Stimulated activated CD8-positive, alpha-beta memory T cell treated with anti-CD3 and anti-CD28 coated beads, Interleukin-7, amount 100 ng/mL, for 4 hours (primary cell): ENCODE measurements at places on chromosomes 6 and 20.

DNA sequence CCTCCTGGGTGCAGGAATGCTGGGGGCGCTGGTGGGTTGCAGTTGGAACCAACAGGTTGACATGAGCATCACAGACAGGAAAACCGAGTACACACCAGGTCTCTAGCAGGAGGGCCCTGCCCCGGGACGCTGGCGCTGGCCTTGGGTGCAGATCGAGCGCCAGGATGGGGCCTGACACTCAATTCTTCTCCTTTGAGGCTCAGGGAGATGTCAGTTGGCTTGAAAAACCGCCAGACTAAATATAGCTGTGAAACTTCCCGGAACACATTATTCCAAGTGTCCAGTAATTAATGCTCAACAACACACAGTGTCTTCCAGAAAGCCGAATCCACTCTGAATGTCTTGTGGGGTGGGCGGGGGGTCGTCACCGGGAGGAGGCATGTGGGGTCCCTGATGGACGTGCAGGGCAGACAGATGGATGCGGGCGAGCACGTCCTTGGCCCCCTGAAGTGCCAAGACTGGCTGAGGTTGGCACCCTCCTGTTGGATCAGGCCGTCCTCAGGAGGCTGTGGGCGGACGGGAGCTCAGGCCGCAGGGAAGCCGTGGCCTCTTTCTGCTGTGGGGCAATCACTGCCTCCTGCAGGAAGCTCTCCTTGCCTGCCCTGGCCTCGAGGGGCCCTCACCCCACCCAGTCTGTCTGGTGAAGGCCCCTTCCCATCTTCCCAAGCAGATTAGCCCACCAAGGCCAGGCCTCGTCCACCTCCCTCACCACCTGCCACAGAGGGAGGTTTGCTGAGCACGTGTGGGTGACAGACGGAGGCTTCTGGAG lies 19.4 kb upstream of the GATA5 start:
- DNase-seq: no peak

DNA sequence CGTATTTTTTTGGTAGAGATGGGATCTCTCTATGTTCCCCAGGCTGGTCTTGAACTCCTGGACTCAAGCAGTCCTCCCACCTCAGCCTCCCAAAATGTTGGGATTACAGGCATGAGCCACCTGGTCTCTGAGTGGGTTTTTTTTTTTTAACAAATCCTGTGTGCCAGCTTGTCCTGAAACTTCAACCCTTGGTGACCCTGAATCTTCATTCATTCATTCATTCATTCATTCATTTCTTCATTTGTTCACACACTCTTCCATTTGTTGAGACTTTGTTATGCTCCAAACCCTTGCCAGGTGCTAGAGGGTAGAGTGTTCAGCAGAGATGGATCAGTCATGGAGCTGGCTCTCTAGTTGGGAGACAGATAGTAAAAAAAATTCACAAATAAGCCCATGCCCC lies 12.0 kb upstream of the VAPB start:
- no peak for DNase-seq

GRCh38 chr6:127463056-127463455 lies 3.9 kb upstream of the KIAA0408 start:
- no peak for DNase-seq

GRCh38 chr20:32506721-32507120 lies 78.4 kb downstream of the NOL4L start:
- DNase-seq: no peak

- no peak for DNase-seq
These were observed 280.4 kb upstream of the TAB2 start for GRCh38 chr6:149037051-149037671.

DNA sequence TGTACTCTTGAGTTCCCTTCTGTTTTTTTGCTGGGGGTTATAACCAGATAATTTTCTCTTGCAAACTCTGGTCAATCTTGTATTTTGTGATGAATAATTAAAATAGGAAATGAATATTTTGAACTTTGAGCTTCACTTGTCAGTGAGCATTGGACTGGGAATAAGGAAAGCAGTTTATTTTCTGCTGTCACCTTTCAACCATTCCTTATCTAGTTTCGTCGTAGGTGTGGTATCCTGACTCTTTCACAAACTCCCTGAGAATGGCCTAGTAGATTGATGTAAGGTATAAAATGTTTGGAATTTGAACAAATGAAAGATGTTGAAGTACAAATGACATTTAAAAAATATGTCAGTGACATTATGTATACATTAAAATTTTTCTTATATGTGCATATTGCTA lies 98.0 kb downstream of the ZFAND3 start:
- no peak for DNase-seq

DNA sequence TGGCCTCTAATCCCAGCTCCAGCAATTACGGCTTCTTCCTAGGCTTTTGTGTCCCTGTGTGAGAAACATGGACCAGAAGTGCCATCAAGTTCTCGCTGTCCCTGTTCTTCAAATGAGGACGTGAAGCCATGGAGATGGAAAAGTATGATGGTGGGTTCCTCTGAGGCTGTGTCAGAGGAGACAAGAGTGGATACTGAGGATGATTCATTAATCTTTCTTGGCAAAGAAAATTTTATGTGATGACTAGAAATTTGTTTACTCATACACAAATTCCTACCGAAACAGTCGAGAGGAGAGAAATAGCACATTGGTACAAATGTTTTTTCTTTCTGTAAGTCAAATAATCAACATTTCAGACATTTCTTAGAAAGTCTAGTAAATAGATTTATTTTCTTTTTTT lies 35.0 kb upstream of the PNRC1 start:
- DNase-seq: no peak

- DNase-seq: no peak
These were observed 145.6 kb upstream of the ID4 start for GRCh38 chr6:19691465-19692167.

- no peak for DNase-seq
These were observed 130.8 kb downstream of the SOBP start for GRCh38 chr6:107620732-107621131.

DNA sequence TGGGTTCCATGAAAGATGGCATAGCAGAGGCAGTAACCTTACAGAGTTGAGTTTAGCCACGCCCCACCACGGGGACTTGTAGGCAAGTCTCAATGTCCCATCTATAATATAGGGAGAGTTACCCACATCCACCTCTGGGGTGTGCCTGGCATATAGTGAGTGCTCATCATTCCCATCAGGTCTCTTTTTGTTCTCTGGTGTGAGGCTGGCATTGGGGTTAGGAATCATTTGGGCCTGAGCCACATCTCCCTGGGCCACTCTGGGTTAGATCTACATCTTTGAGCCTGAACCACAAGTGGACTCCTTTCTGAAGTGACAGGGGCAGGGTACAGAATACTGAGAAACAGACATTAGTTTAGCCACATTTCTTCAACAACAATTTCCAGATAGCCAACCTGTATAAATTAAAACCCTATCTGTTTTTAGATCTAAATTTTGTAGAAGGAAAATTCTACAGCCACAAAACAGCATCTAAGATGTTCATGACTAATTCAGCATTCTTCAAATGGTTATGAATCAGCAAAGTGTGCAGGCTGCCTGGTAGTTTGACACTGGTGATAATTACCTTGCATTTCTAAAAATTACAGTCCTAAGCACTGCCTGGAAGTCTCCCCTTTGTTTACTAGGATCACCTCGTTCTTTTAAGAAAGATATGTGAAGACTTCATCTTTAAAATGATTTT lies 20.1 kb downstream of the RNF24 start:
- peak; percentile 5 for DNase-seq

DNA sequence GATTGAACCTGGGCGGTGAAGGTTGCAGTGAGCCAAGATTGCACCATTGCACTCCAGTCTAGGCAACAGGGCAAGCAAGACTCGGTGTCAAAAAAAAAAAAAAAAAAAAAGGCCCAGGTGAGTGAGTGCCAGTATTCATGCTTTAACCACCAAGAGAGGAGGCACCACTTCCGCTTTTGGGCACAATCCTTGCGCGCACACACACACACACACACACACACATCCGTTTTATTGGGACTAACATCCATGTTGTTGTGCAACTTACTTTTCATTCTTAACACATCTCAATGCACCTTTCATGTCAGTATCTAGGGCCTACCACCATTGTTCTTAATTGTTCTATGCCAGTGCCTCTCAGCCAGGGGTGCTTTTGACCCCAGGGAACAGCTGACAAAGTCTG lies 263.0 kb downstream of the CDC5L start:
- no peak for DNase-seq

GRCh38 chr20:41669708-41670263 lies 51.6 kb upstream of the CHD6 start:
- no peak for DNase-seq

GRCh38 chr20:45011108-45011526 lies 44.8 kb downstream of the STK4 start:
- peak; percentile 8 for DNase-seq

- no peak for DNase-seq
These were observed 15.4 kb upstream of the PREX1 start for GRCh38 chr20:48843057-48843806.

- no peak for DNase-seq
These were observed 147.8 kb downstream of the EDN3 start for GRCh38 chr20:59448196-59448595.

- DNase-seq: no peak
These were observed 217.7 kb downstream of the ATXN1 start for GRCh38 chr6:16543521-16543920.

GRCh38 chr6:112613410-112613809 lies 266.3 kb downstream of the RFPL4B start:
- DNase-seq: no peak

DNA sequence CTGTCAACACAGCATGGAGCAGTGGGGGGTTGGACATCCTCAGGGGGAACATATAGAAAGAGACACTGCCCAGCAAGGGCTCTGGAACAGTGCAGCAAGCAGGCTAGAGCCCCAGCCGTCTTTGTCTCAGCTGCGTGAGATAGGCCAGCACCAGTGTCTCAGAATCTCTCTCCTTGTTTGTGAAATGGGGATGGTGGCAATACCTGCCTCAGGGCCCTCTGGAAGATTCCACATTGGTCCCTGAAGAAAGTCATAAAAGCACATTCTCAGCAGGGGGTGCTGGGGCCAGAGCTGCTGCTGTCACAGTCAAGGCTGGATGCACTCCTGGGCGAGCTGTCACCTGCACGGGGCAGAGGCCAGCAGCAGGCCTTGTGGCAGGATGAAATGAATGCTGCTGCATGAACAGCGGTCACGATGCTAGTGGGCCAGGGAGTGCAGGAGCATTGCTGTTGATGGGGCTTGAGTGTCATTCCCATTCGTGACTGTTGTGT lies 121.7 kb downstream of the SYCP2 start:
- no peak for DNase-seq

GRCh38 chr20:40787941-40788340 lies 98.9 kb upstream of the MAFB start:
- no peak for DNase-seq
